HuH-7.5 (cell line): ENCODE measurements at places on chromosomes 12 and 14.
A peak's percentile ranks its signal among the peaks of the same experiment; 100 is the strongest.

GRCh38 chr12:89892436-89892835 is 183.8 kb upstream of the ATP2B1 start:
- DNase-seq = no peak

DNA sequence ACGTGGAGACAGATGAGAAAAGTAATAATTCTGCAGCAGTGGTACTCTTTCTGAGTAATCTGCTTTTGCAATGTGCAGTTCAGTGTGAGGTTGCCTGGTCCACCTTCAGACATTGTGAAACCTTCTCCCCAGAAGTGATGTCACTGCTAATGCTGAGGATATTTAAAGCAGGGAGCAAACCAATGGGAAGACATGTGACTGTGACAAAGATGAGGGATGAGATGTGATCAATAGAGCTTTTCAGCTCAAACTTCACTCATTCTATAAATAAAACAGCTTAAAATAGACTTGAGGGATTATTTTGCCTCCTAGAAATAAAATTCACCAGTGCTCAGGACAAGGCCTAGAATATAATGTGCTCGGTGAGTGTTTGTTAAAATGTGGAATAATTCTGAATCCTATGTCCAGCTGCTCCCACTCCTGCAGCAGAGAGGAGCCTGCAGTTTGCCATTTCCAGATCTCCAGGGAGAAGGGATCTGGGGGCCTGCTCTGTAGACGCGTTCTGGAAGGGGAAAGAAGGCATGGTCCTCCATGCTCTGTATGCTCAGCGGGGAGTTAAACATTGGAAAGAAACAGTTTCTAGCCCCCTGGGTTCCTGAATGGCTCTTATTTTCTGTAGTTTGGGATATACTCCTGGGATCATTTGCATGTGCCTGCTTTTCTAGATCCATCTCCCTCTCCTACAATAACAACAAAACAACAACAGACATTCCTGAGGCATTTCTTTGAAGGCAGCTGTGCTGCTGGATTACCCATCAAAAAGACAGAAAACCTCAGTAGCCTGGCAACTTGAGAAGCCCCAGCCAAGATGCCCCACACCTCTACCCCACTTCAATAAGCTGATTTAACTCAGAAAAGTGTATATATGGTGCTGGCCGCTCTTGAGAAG is 8.9 kb downstream of the SLC7A8 start:
- DNase-seq = no peak

DNA sequence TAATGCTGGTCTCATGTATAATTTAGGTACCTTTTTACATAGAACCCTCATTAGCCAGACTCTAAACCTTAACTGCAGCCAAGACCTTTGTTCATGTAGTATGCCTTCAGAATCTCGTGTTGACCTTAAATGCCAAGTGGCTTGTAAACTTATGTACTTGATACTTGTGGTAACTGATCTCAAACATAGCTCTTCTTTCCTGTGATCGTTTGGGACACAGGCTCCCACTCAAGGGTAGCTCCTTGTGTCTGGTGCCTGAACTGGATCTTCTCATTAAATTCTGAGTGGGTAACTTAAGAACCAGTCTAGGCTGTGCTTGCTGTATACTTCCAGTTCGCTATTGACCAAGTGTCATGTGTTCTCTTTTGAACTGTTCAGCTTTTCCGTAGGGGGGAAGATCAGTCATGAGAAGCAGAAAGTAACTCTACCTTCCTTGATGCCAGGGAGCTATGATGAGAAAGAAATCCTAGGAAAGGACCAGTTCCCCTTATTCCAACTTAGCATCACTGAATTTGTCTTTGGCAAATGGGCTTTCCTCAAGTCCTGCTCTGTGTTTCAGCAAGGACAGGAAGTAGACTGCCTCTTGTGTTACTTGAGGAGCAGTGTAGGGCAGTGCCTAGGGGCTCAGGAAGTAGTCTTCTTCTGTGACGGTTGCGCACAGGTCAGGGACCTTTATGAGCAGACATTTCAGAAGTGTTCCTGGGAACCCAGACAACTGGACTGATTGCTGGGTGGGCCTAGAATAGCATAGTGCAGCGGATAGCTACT is 2.5 kb downstream of the LGALS3 start:
- no peak for DNase-seq

DNA sequence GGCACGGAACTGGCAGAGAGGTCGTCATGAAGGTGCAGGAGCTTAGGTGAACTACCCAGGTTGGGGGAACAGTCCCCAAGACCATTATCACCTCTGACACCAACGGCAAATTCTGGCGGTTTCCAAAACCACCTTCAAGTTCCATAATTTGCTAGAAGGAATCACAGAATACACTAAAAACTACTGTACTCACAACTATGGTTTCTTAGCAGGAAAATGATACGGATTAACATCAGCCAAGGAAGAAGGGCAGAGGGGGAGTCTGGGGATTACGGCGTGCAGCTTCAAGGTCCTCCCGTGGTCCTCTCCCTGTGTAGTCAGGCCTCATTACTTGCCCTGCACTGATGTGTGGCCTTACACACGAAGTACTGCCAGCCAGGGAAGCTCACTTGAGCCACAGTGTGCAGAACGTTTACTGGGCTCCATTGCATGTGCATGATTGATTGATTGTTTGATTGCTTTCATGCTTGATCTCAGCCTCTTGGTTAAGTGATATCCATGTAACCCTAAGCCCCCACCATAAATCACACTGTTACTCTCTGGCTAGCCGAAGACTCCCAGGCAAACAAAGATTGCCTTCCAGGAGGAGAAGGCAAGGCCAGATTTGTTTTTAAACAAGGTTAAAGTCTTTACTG is 837 bp upstream of the STX2 start:
- no peak for DNase-seq

GRCh38 chr14:104296388-104297312 is 158.3 kb downstream of the KIF26A start:
- no peak for DNase-seq

DNA sequence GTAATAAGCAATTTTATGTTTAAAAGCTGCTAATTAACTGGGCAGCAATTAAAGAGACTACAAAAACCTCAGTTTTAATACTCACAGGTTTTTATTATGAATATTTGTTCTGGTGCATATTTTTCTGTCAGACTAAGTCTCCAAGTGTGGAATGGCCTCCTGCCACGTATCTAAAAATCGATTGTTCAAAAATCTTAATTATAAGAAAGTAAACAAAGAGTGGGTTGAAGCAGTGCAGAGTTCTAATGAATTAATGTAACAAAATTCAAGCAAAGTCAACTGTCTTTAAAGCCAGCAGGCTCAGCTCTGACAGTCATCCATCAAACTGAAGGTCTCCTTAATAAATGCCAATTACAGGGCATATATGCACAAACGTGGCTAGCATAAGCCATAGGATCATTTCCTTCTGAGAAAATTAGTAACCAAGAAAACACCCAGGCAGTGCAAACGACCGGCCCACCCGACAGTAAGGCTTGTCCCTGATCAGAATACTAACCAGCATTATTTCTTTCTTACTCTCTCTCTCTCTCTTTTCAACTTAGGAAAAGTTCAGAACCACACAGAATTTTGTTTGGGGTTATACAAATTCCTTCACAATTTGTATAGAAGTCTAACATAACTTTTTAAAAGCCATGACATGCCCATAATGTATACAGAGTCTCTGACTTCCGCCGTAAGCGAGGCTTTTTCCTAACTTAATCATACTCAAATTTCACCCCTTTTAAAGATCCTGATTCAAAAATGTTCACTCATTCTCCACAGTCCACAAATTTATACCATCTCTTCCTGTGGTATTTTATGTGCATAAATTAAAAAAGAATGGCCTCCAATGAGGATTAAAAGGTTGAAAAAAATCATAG is 83.8 kb downstream of the SLC25A21 start:
- no peak for DNase-seq

GRCh38 chr12:1593174-1594005 is 991 bp downstream of the FBXL14 start:
- peak; percentile 38 for DNase-seq

DNA sequence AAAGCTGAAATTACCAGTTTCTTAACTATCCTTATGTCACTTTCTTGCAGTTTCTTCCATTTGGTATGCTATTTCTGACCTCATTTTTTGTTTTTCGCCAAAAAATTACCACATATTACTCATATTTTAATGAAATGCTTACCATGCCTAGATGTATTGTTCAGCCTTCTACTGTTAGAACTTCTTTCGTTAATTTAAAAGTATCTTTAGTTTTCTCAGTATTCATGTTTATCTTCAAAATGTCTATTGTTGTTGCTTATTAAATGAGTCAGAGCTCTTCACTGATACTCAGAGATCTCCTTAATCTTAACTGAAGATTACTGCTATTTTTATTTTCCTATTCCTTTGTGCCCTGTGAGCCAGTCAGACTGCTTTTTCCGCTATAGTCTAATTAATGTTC is 20.5 kb downstream of the RAP1B start:
- no peak for DNase-seq

GRCh38 chr14:88323523-88324199 is 592 bp upstream of the KCNK10 start:
- peak; percentile 35 for DNase-seq

GRCh38 chr14:105690671-105691070 is 164.3 kb downstream of the TMEM121 start:
- no peak for DNase-seq

DNA sequence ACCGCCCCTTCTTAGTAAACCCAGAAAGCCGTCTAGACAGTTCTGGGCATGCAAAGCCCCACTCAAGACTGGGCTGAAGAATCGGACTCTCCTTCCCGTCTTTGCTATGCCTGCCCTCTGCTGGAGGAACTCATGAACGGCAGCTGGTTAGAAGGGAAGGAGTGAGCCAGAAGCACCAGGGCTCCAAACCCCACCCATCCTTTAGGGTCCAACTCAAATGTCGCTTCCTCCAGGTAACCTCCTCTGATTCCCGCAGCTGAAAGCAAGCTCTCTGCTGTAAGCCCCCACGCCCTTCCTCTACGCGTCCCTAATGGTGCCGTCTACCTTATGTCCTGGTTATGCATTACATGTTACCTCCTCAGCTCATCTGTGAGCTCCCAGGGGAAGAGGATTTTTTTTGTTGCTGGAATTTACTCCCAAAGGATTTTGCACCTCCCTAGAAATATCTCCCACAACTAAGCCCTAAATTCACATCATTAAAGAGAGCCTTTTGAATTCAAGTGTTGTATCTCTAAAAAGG is 59.0 kb upstream of the SCN8A start:
- peak; percentile 68 for DNase-seq

- no peak for DNase-seq
Measured at GRCh38 chr14:91897106-91897701, 29.9 kb upstream of the TC2N start.

DNA sequence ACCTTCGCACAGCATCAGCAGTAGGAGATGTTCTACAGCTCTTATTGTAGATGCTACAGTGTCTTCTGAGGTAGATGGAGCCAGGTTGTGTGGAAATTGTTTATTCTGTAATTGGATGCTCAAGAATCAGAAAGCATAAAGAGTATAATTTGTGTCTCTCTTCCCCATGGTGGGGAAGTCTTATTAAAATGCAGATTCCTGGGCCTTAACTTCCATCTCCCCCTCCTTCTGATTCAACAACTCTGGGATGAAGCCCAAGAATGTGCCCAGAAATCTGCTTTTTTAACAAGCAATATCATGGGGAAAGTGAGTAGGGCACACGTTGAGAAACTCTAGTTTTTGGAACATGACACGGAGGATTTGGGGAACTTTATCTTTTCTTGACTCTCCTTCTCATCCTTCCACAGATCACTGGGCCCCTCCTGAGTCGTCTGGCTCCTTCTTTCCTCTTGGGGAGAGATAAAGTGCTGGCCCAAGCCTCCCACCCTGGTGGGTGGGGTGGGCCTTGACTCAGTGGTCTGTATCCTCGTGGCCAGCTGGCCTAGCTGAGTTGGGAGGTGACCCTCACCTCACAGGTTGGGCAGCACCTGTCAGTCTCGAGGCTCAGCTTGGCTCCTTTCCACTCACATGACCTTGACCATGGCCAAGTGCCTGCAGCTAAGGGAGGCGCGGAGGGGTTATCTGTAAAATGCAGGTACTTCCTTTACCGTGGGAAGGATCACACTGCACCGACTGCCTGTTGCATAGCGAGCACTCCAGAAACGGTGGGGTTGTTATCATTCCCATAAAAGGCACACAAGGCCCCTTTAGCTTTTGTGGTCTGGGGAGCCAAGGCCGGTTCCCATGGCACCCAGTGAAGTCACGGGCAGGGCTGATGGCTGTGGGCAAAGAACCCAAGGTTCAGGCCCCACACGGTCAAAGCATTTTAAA is 141.9 kb downstream of the CHST11 start:
- no peak for DNase-seq

- DNase-seq = no peak
Measured at GRCh38 chr14:95235351-95235750, 78.0 kb upstream of the DICER1 start.

- peak; percentile 81 for DNase-seq
Measured at GRCh38 chr12:54017027-54017788, 8.4 kb downstream of the HOXC8 start.

- no peak for DNase-seq
Measured at GRCh38 chr14:72155379-72155993, 223.3 kb downstream of the RGS6 start.

DNA sequence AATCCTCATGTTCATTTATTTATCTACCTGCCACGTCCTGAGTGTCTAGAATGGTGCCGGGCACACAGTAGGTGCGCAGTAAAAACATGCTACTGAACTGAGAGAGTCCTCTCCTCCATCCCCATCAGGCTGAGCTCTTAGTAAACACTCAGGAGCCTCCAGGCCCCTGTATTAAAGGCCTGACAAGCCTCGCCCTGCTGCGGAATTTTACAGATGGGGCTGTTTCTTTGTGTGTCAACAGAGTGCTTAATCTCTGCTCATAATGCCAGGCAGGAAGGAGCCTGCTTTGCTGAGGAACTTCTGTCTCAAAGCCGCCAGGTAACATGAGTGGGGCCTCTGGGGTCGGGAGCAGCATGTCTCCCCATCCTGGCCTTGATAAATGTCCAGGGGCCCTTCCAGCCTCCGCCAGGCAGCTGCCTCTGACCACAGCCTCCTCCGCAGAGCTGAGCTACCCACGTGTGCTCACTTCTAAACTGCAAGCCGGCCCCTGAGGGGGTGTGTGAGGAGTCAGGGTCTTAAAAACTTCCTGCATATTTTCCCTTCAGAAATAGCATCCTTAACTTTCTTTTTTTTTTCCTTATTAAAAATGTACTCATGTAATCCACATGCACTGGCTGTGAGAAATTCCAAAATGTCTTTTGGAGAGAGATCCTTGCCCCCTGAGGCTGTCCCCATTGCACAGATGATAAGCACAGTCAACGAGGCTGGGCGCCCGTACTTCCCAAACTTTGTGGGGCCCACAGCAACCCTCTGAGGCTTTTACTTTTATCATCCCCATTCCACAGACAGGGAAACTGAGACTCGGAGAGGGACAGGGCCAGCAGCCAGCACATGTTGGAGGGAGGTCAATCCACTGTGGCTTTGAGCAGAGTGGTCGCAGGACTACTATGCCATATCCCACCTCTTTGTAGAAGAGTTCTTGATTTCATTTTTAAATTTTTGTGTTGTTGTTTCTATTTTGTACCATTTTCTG is 116.0 kb upstream of the NCOR2 start:
- DNase-seq = peak; percentile 29
